ENCODE measurements at places on chromosomes 11 and 22. TPM values are rescaled to one million over a fixed set of nuclear protein-coding genes. Genes with fewer than 3 reads are reported as not detected.
A peak's percentile ranks its signal among the peaks of the same experiment; 100 is the strongest.

DNA sequence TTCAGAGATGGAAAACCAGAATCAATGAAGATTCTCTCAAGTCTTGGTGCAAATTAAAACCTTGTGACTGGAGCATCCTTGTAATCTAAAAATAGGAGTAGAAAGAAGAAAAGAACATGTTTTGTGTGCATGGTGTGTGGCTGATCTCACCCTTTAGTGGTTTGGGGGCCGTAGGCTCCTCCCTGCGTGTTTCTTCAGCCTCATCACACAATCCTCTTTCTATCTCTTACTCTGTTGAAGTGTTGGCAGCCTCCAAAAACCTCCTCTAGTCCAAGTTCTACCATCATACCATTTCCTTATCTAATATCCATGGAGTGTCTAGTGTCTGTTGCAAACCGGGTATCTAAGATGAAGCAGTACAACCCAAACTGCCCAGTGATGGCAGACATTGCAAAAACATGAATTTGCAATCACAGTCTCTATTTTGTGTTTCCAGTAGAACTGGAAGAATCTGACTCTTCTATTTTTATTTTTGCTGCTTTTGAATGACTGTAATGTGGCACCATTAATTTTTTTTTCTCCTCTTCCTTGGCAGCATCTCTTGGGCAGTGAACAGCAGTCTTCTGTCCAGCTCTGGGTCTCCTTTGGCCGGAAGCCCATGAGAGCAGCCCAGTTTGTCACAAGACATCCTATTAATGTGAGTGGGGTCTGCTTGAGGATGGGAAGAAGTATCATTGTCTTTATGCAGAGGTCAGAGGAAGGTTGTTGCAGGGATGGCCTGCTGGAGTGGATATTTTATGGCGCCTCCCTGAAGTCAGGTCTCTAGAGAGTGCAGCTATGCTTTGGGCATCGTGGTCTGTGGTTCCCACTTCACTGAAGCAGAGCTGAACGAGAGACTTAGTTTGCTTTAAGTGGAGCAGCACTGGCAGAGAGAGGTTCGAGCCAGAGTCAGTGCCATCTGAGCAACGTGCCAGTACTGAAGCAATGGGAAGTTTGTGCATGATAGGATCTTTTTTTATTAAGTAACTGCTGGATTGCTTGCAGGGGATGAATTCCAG lies 60.0 kb upstream of the SORL1-AS1 start:
- no peaks in the 10 kb centered on the region for H3K36me3 ChIP-seq
- H3K4me3 ChIP-seq, result no peak overlapping the region
- no peak overlapping the region for H3K27ac ChIP-seq
- no peaks in the 10 kb centered on the region for H3K27me3 ChIP-seq
- no peaks in the 10 kb centered on the region for H3K4me1 ChIP-seq
- no peak for DNase-seq

Gene MPZL3
- total RNA-seq, result 8.7 TPM

Gene GRK3
- total RNA-seq, result 14.6 TPM

DNA sequence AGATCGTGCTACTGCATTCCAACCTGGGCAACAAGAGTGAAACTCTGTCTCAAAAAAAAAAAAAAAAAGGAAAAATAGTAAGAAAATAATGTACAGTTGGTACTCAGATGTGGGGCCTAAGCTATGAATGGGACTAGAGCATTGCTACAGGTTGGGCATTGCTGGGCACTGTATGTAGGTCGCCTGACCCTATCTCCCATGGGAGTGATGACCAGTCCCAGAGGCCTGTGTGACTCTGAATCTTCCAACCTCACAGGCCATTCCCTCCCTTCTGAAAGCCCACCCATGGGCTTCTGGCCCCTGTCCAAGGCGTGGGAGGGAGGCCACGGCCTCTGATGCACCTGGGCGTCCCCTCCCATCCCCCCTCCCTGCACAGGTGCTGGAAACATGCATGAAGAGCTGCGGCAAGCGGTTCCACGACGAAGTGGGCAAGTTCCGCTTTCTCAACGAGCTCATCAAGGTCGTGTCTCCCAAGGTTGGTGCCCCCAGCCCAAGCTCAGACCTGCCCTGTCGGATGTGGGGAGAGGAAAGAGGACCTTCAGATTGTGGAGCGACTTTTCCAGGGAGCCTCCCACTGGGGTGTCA lies 9.5 kb downstream of the GGA1 start:
- peaks cover 35% of the 10 kb centered on the region for H3K36me3 ChIP-seq
- H3K4me1 ChIP-seq, result 0 out of 2 replicates have a peak, but pooled peaks cover under 1% of the 10 kb centered on the region
- no peak overlapping the region for H3K27ac ChIP-seq
- H3K27me3 ChIP-seq, result no peaks in the 10 kb centered on the region
- no peak overlapping the region for H3K4me3 ChIP-seq
- no peak for DNase-seq

Gene GAB4
- not detected for total RNA-seq

Gene APOL6
- total RNA-seq, result 0.84 TPM

- peaks cover 9% of the 10 kb centered on the region for H3K4me1 ChIP-seq
- H3K4me3 ChIP-seq, result no peak overlapping the region
- no peak overlapping the region for H3K27ac ChIP-seq
- no peaks in the 10 kb centered on the region for H3K36me3 ChIP-seq
- no peaks in the 10 kb centered on the region for H3K27me3 ChIP-seq
- DNase-seq, result no peak
Observed at GRCh38 chr11:121672630-121673487, 220.1 kb upstream of the SORL1-AS1 start.

Gene MRGPRE
- not detected for total RNA-seq

- DNase-seq, result no peak
- no peak overlapping the region for H3K27ac ChIP-seq
- H3K27me3 ChIP-seq, result no peaks in the 10 kb centered on the region
Observed at GRCh38 chr22:20223421-20224255, 44.5 kb downstream of the RTN4R start.

DNA sequence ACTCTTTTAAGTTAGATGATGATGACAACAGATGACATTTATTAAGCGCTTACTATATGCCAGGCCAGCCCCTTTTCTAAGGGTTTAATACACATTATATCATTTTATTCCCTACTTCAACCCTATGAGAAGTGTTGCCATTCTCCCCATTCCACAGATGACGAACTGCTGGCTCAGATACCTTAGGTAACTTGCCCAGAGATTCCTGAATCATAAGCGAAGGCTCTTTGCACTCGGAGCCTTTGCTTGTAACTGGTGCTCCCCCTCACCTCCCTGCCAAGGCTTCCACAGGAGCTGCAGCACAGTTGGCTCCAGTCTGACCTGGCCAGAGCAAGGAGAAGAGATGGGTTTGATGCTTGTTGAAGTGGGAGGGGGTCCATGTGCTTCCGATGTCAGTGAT lies 43.0 kb downstream of the DBX1 start:
- H3K36me3 ChIP-seq, result no peaks in the 10 kb centered on the region
- H3K4me3 ChIP-seq, result no peak overlapping the region
- H3K4me1 ChIP-seq, result peaks cover 9% of the 10 kb centered on the region
- no peak for DNase-seq

GRCh38 chr11:29364006-29364405 lies 652.8 kb downstream of the KCNA4 start:
- no peaks in the 10 kb centered on the region for H3K27me3 ChIP-seq
- DNase-seq, result no peak
- H3K4me3 ChIP-seq, result no peak overlapping the region
- no peaks in the 10 kb centered on the region for H3K4me1 ChIP-seq
- H3K36me3 ChIP-seq, result no peaks in the 10 kb centered on the region

DNA sequence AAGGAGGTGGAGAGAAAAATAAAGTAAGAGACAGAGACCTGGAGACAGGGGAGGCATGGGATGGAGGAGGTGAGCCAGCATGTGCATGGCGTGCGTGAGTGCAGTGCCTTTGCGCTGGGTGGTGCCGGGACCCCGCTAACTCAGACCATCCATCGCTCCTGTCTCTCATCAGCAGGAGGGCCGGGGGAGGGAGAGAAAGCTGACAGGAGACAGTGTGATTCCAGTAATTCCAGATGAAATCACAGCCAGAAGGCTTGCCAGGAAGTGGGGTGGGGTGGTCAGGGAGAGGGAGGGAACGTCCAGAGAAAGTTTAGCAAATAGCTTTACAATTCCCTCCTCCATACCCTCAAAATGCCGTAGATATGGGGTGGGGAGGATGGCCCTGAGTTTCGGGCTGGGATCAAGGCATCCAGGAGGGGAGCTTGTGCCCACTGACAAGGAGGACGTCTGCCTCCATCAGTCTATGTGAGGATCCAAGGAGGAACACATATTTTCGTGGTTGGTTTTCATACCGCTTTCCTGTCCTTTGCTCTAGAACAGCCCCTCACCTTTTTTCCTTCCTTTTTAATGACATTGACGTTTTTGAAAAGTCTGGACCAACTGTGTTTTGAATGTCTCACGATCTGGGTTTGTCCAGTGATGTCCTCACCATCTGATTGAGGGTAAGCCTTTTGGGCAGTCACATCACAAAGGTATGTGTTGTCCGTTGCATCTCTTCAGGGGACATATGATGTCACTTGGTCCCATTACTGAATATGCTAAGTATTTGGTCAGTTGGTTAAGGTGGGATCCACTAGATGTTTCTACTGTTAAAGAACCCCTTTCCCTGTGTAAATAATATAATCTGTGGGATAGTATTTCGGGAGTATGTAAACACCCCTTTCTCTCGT lies 567.3 kb downstream of the MIAT start:
- no peak overlapping the region for H3K27ac ChIP-seq
- no peaks in the 10 kb centered on the region for H3K36me3 ChIP-seq
- DNase-seq, result no peak
- H3K27me3 ChIP-seq, result no peaks in the 10 kb centered on the region
- H3K4me1 ChIP-seq, result peaks cover 7% of the 10 kb centered on the region

Gene MUC5AC
- total RNA-seq, result under 0.01 TPM

- H3K27ac ChIP-seq, result no peak overlapping the region
- H3K4me3 ChIP-seq, result no peak overlapping the region
- H3K36me3 ChIP-seq, result no peaks in the 10 kb centered on the region
- H3K27me3 ChIP-seq, result no peaks in the 10 kb centered on the region
- no peak for DNase-seq
Observed at GRCh38 chr11:11413776-11414175, 60.7 kb upstream of the CSNK2A3 start.

- DNase-seq, result no peak
- no peaks in the 10 kb centered on the region for H3K36me3 ChIP-seq
- no peak overlapping the region for H3K4me3 ChIP-seq
- H3K4me1 ChIP-seq, result no peaks in the 10 kb centered on the region
Observed at GRCh38 chr11:35131886-35132285, 7.1 kb upstream of the CD44 start.

Gene POU2AF2
- not detected for total RNA-seq

- H3K4me1 ChIP-seq, result no peaks in the 10 kb centered on the region
- no peak overlapping the region for H3K4me3 ChIP-seq
- no peak overlapping the region for H3K27ac ChIP-seq
- DNase-seq, result no peak
- H3K27me3 ChIP-seq, result no peaks in the 10 kb centered on the region
- no peaks in the 10 kb centered on the region for H3K36me3 ChIP-seq
Observed at GRCh38 chr11:64156235-64157011, 9.5 kb downstream of the MACROD1 start.

DNA sequence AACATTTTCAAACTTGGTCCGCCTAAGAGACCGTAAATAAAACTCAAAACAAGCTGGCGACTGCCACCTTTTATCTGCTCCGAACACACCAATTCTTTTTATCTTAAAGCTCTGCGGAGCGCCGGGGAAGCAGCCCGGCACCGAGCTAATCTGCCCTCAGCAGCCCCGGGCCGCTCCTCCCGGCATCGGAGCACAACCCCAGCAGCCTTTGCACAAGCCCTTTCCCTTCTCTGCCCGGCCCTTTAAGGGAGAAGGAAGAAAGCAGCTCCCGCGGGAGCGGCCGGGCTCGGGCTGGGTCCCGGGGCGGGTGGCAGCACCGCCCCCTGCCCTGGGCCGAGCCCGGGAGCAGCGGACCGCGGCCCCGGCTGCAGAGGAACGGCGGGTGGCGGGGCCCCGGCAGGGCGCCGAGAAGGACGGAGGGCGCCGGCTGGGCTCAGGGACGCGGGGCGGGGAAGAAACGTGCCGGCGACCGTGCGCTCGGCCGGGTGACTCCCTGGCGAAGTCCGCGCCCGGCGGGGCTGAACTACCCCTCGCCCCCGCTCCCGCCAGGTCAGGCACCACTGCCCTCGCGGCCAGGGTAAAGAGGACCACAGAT lies 133.6 kb upstream of the C11orf58 start:
- peaks cover 62% of the 10 kb centered on the region for H3K27me3 ChIP-seq
- DNase-seq, result no peak
- no peaks in the 10 kb centered on the region for H3K36me3 ChIP-seq
- no peak overlapping the region for H3K27ac ChIP-seq
- peaks cover 25% of the 10 kb centered on the region for H3K4me1 ChIP-seq

DNA sequence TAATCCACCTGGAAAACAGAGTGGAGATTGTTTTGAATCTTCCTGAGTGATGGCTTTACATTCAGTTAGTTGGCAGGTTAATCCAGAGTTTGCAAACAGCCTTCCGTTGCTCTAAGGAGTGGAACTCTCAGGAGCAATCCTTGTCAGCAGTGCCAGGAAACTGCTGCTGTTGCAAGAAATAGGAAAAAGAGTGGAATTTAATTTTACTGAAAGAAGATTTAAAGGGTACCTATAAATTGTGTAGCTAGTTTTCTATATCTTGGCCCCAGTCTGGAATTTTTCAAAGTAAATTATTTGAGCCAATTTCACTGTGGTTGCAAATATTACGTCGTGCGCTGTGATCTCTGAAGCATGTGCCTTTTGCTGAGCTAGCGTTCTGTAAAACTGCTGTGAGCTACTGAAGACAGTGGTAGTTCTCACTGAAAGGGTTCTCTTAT lies 55.5 kb upstream of the SLC5A12 start:
- H3K4me1 ChIP-seq, result no peaks in the 10 kb centered on the region
- DNase-seq, result no peak
- H3K36me3 ChIP-seq, result no peaks in the 10 kb centered on the region
- H3K27me3 ChIP-seq, result no peaks in the 10 kb centered on the region
- no peak overlapping the region for H3K4me3 ChIP-seq

DNA sequence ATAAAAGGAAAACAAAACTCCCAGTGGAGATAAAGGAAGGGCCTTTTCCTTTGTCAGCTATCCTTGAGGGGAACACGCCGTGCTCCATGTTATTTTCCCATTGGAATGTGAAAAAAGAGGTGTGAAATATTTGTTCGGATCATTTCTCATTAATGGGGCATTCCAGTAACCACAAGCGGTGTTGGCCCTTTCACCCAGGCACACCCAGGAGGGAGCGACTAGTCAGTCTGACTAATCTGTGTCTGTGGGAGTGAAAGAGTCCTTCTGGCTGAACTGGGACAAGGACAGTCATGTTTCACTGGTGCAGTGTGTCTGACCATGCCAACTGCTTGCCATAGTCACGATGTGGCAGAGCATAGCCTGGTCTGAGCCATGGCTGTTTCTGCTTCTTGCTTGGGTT lies 13.0 kb upstream of the MYEOV start:
- H3K36me3 ChIP-seq, result no peaks in the 10 kb centered on the region
- DNase-seq, result peak; percentile 68
- peak overlapping the region; percentile 6 for H3K27ac ChIP-seq
- no peaks in the 10 kb centered on the region for H3K27me3 ChIP-seq
- H3K4me1 ChIP-seq, result peaks cover 25% of the 10 kb centered on the region

GRCh38 chr22:23243859-23244689 lies 63.8 kb downstream of the BCR start:
- no peak for DNase-seq
- no peaks in the 10 kb centered on the region for H3K36me3 ChIP-seq
- H3K4me3 ChIP-seq, result no peak overlapping the region
